ENCODE measurements at places on chromosomes 12 and 14.

- no peak for DNase-seq
Observed at GRCh38 chr12:111074965-111075364, 154.6 kb upstream of the MYL2 start.

GRCh38 chr14:57209561-57209960 lies 59.1 kb downstream of the EXOC5 start:
- DNase-seq, result no peak

GRCh38 chr14:94946244-94946643 lies 176.3 kb upstream of the GSC start:
- DNase-seq, result no peak

- DNase-seq, result peak; percentile 21
Observed at GRCh38 chr12:15602051-15602672, 187.0 kb downstream of the EPS8 start.

DNA sequence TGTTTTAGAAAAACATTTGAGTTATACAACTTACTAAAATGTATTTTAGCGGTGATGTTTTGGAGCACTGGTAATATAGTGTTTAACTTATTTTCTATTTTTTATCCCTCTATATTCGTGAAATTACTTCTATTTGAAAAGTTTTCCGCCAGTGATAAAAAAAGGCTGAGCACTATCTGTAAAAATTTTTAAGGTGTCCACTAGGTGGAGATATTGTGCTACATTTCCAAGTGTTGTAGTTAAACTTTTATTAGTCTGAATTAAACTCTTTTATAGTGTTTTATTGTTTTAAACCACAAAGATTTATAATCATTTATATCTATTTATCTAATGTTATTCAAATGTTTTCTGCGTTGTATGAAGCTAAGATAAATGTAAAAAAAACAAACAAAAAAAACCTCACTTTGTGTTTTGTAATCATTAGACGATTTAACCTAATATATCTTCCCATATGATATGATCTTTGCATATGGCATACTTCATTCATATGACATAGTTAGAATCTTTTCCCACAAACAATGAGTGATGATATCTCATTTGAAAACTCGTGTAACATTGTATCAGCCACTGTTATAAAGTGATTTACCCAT lies 11.8 kb downstream of the ALG10B start:
- DNase-seq, result peak; percentile 81

- peak; percentile 64 for DNase-seq
Observed at GRCh38 chr14:68807148-68807600, 14.3 kb upstream of the ZFP36L1 start.

DNA sequence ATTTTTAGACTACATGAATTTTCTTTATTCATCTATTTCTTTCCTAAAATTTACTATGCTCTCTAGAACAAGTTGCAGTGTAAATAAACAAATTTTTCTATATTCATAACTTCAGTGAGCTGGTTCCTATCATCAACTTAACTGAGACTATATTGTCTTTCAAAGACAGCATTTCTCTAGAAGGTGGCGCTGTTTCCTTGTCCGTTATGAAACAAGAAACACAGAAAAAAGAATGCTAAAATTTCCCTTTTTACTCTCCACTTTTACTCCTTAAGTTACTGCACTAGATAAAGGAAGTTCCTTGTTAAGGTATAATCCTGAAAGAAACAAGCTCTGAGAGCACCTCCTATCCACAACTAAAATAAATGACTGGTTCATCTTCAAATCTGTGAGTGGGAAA lies 8.2 kb upstream of the CLEC2A start:
- peak; percentile 74 for DNase-seq

- DNase-seq, result no peak
Observed at GRCh38 chr14:71060825-71061455, 153.7 kb downstream of the PCNX1 start.

- DNase-seq, result no peak
Observed at GRCh38 chr14:43161477-43161876, 1345.6 kb downstream of the FSCB start.

DNA sequence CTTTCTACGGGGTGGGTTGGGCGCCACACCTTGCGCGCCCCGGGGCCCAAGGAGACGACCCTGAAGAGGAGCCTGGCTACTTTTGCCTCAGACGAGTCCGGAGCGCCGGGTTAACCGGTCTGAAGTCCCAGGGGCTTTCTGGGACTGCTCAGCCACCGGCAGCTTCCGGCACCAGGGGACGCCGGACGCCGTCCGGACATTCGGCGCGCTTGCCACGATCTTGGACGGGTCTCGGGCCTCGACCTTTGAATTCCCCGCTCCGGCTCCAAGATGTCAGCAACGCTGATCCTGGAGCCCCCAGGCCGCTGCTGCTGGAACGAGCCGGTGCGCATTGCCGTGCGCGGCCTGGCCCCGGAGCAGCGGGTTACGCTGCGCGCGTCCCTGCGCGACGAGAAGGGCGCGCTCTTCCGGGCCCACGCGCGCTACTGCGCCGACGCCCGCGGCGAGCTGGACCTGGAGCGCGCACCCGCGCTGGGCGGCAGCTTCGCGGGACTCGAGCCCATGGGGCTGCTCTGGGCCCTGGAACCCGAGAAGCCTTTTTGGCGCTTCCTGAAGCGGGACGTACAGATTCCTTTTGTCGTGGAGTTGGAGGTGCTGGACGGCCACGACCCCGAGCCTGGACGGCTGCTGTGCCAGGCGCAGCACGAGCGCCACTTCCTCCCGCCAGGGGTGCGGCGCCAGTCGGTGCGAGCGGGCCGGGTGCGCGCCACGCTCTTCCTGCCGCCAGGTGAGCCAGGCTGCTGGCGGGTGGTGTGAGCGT lies at the start of gene ACOT4:
TSS of gene ACOT4 (plus strand) at position 184 of the 760 bp plus-strand sequence. CDS start at position 271, 87 bp downstream.
- DNase-seq, result peak; percentile 27

GRCh38 chr12:82708061-82708879 lies 21.6 kb downstream of the TMTC2 start:
- DNase-seq, result no peak

- peak; percentile 59 for DNase-seq
Observed at GRCh38 chr12:77060136-77060882, 5.1 kb downstream of the E2F7 start.

DNA sequence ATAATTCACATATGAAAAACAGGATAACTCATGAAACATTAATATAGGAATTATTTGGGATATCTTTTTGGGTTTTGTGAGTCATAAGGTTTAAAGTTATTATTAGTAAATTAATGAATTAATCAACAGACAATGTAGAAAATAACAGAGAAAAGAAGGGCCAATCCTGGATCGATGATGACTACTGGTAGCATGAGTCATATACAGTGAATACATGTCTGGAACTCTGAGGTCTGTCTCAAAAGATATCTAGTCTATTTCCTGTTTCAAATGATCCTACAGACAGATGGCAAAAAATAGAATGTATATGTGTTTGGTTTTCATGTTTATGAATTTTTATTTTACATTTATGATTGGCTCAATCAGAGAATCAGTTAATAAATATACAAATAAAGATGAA lies 86.4 kb upstream of the RTL1 start:
- no peak for DNase-seq

DNA sequence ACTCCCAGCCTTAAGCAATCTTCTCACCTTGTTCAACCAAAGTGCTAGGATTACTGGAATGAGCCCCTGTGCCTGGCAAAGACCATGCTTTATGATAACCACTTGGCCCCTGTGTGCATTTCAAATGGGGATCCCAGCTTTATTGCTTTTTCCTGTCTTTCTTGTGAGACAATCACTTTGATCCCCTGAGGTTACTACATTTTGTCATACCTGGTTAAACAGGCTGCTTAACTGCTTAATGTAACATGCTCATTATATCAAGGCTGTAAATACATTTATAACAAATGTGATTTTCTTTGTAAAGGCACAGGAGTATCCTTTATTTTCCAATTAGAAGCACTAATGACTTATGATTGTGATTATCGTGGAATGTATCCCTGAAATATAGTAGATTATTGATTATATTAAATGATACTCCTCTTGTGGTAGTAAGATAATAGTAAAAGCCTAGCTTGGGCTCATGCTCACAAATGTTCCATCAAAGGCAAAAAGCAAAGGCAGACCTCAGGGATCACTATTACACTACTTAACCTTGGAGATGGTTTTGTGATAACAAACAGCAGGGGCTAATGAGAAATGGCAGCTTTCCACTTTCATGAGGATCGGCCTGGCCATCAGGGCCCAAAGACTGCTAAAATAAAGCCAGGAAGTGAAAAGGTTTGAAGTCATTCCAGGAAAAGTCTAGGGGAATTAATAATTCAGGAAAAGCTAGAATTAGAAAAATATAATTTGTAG lies 290.8 kb upstream of the MDGA2 start:
- DNase-seq, result no peak

- DNase-seq, result no peak
Observed at GRCh38 chr14:88791252-88791621, 1.5 kb downstream of the EML5 start.

DNA sequence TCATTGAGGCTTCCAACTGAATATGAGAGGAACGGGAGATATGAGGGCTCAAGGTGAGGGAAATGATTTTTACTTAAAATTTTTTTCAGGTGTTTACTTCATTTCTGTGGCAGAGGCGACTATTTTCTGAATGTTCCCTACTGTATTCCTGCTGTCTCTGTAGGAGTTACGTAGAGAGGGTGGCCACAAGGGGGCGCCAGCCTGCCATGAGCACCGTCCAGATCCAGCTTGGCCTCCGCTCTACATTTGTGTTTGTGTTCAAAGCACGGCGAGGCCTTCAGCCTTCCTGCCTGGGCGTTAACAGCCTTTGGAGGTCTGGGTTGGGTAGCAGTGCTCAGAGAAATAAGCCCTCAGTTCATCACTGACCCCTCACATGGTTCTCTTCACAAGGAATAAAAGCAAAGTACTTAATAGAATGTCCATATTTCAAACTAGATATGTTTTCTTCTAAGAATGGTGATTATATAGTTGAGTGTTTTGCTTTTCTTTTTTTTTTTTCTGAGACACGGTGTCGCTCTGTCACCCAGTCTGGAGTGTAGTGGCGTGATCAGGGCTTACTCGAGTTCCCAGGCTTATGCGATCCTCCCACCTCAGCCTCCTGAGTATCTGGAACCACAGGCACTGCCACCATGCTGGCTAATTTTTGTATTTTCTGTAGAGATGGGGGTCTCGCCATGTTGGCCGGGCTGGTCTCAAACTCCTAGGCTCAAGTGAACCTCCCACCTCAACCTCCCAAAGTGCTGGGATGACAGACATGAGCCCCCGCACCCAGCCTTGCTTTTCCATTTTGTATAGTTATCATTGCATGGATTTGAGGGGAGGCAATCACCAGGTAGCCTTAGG lies 22.3 kb downstream of the CKB start:
- DNase-seq, result peak; percentile 62

GRCh38 chr14:70498191-70498590 lies 36.6 kb downstream of the ADAM20 start:
- DNase-seq, result no peak

DNA sequence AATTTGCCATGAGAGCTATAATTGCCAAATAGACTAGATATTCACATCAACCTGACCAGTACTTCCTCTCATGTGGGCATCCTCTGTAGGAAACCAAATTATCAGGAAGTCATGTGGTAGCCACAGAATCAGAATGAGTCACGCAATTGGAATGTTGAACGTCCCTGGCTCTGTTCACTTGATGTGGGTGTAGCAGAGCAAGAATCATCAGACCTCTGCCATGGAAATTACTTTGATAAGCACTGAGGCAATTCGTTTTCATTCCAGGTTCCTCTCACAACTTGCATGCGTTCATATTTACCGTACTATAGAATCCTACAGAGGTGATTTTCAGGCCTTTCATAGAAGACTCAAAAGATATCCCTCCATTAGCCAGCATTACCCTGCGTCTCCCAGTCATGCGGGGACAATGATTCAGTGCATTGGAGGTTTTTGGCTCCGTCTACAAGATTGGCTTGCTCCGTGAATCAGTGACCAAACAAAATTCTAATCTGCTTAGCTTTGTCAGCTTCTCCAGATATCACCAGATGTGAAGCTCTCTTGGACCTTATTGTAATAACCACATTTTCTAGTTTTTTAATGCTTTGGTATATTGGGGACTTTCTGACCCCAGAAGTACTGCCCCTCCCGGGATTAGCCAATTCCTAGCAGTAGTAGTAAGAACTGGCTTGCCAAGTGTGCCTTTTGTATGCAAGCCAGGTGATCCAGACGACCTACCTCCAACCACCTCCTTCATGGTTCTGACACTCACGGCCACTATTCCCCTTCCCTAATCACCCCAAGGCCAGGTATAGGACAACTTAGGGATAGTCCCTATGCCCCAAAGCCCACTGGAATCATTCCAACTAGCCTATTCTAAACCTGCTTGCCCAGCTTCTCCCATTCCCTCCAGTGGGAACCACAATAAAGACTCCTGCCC lies 133.4 kb downstream of the KICS2 start:
- DNase-seq, result peak; percentile 99

- peak; percentile 68 for DNase-seq
Observed at GRCh38 chr14:99628887-99629618, 15.9 kb upstream of the HHIPL1 start.

- DNase-seq, result no peak
Observed at GRCh38 chr14:93821051-93821450, 32.8 kb upstream of the PRIMA1 start.

DNA sequence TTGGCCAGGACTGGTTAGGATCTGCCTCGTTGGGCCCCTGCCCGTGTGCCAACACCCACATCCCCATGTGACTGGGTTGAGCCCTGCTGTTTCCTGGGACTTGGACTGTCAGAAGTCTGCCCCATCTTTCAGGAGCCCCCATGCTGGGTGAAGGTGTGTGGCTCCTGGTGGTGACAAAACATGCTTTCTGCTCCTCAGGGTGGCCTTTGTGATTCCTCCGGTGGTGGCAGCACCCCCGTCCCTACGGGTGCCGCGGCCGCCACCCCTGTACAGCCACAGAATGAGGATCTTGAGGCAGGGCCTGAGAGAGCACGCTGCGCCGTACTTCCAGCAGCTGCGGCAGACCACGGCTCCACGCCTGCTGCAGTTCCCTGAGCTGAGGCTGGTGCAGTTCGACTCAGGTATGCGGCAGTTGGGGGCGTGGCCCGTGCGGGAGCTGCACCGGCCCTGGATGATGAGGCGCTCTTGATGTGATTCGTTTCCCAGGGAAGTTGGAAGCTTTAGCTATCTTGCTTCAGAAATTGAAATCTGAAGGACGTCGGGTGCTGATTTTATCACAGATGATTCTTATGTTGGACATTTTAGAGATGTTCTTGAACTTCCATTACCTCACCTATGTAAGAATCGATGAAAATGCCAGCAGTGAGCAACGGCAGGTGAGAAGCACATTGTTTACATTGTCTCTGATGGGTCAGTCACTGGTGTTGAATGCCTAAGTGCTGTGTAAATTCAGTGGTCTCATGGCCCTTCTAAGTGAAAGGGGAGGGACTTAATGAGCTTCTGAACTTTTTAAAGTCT lies 80.0 kb downstream of the EP400 start:
- DNase-seq, result no peak

GRCh38 chr12:2526371-2526770 lies 268.4 kb upstream of the FKBP4 start:
- DNase-seq, result no peak

- DNase-seq, result no peak
Observed at GRCh38 chr14:35482994-35483515, 50.9 kb upstream of the INSM2 start.

GRCh38 chr12:118259079-118259478 lies 113.6 kb downstream of the TAOK3 start:
- no peak for DNase-seq

- DNase-seq, result no peak
Observed at GRCh38 chr14:93078870-93079269, 36.9 kb downstream of the ITPK1 start.

GRCh38 chr14:50249136-50249775 lies 17.9 kb upstream of the SOS2 start:
- peak; percentile 17 for DNase-seq

- DNase-seq, result no peak
Observed at GRCh38 chr14:34620839-34621238, 9.1 kb downstream of the SNX6 start.

All from inflammatory macrophage treated with lipopolysaccharide for 1 hour (primary cell).